AG20443 (cell line): ENCODE measurements at places on chromosomes 5 and 9.

DNA sequence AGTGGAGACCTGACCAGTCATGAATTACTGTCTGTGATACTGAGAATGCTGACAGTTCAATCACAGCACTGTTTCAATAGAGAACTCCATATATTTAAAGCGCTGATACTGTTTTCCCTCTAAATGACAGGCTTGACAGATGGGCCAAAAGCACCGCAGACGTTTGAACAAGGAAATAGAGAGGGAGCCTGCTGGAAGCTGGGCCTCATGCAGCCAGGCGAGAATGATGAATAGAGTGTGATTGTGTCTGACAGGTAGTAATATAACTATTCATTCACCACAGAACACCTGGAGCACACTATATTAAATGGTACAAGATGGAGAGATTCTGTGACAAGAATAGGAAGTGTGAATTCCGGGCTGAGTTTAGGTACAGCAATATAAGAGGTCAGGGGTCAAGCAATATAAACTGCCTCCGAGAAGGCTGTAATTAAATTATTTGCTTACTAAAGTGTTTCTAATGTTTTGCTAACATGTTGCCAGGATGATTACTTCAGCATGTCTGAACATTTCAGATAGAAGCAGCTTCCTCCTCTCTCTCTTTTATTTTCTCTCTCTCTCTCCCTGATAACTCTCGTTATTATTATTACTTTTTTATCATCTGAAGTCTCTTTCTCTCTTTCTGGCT lies 297.7 kb downstream of the CSNK1G3 start:
- DNase-seq: no peak

DNA sequence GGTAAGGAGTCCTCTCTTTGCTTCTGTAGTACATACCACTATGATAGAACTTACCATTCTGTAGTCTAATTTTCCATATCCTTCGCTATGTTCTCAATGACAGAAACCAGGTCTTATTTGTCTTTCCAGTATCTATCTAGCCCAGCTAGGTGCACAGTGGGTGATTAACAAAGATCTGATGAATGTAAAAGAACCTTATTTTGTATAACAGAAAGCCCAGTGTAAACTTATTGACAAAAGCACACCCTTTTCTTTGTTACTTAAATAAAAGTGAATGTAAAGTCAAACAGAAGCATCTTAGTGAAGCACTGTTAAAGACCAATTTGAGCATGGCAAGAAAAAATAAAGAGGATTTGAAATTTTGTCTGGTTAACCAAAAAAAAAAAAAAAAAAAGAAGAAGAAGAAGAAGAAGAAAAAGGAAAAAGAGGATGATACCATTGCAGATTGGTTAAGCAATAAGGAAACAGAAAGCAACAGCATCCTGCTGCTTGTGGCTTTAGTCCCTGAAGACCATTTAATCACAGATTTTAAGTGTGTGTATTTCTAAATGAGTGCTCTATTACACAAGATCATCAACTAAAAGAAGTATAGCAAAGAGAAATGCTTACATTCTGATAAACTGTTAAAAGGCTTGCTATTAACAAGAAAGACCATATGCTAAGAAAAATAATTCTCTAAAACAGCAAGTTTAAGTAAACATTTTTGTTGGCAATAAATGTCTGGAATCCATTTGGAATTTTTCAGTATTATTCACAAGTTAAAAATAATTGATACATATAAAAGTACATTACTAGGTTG lies 21.2 kb downstream of the MEGF9 start:
- peak; percentile 58 for DNase-seq

DNA sequence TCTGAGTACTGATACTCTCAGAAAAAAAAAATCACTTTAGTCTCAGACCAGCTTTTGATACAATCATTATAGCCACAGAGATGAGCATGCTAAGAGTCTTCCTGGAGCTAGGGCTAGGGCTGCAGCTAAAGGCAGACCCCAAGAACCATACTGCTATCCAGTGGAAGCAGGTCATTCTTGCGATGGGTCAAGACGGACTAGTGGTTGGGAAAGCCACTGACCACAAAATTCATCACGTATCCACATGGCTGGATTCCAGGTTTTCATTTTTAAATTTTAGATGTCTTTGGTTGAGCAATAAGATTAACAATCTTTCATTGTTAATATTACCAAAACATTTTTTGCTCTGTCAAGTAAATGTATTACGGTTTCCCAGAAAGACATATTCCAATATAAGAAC lies 598.1 kb downstream of the DNAH5 start:
- DNase-seq: no peak

DNA sequence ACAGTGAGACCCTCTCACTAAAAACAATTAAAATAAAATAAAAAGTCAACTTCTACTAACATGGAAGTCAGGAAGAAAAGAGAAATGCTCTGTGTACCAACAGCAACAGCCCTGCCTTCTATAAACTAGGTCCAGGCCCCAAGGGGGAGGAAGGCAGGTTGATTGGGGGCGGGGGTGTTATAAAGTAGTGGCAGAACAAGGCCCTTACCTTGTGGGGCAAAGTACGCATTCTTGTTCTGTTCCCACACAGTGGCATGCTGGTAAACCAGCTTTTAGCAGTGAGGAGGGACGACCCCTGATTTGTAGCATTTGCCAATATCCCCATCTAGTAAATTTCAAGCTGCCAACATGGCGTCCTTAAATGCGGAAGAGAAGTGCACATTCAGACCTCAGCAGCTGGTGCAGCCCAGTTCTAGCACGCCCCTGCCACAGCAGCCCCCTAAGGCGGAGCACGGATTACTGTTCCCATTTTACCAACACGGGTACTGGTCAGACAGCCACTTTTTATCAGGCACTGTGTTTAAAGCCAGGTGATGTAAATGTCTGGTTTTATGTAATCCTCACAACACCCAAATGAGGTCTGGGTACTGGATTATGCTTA lies 69.5 kb downstream of the GTF3C4 start:
- no peak for DNase-seq

DNA sequence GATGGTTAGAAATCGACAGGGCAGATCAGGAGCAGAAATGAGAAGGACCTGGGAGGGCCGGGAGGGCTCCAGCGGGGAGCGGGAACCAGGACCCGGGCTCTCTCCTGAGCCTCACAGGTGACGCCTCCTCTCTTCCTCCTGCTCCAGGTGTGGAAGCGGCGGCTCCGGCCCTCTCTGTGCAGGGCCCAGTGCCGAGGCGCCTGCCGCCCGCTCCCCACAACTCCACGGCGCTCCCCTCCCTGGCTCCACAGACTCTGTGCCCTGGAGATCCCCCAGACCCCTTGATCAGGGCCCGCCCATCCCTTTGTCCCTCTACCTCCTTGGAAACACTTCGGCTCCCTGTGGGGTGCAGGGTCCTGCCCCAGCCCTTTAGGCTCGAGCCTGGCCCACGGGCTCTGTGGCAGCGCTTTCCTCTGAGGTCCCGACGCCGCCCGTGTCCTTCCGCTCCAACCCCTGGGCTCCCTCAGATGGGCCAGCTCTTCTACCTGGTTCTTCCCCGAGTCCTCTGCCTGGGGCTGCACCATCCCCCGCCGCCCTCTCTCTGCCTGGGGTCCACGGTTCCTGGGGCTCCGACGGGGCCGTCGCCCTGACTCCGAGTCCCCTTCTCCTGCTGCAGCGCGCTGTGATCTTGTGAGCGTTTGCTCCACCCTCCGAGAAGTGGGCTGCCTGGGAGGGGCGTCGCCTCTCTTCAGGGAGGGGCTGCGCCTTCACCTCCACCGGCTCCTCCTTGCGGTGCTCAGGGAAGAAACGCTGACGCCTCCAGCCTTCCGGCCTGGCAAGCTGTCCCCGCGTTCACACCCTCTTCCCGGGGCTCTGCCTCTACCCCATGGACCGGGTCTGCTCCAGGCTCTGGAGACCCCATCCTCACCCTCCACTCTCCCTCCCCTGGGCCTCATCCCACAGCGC lies 22.4 kb upstream of the SLC6A3 start:
- DNase-seq: no peak

DNA sequence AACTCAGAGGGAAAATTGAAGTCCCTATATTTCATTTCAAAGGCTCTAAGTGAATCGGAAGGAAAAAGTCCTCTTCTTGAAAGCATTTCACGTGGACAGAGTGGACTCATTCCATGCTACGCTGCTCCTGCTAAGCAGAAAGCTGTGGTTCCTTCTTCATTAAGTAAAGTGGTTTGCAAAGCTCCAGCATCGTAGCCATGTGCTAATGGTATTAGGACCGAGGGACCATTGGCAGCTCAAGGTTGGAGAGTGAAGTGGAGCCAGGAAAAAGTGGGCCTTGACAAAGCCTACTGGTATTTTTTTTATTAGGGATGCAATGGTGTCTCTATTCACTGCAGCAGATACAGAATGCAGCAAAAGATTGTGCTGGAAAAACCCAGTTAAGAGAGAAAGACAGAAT lies 16.4 kb upstream of the SEMA4D start:
- no peak for DNase-seq

DNA sequence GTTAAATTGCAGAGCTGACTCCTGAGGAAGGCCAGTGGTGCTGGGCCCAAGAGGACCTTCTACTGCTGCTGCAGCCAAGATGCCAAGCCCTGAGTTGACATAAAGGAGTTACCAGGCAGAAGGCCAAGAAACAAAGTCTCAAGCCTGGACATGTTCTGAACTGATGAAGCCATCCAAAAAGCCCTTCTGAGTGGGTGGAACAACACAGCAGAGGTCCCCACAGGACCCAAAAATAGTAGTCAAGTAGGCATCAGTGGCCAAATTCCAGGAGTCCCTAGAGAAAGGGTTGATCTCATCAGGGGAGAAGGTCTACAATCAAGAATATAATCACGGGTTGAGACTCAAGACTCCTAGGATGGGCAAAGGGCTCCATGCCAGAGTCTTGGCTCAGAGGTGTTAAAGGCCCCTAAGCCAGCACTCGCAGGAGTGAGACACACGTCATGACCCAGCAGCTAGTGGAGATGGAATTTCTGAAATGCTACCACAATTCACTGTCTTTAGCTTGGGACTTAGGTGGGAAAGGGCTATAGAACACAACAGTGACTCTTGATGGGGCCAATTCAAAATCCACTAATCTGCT lies 119.7 kb downstream of the FANCC start:
- peak; percentile 60 for DNase-seq

DNA sequence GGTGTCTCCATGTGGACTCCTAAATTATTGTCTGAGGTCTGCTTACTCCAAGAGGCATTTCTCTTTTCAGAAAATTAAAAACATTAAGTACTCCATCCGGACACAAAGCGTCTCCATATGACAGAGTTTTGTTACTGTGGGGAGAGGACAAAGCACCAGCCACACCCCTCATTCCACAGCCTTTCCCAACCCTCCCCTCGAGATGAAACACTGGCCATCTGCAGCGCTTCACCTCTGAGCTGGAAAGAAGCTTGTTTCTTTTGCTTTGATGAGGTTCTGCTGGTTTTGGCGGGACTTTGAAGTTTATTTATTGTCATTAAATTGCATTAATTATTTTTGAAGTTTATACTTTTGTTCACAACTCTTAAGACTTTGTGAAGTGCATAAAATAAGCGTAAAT lies 27.6 kb upstream of the NKD2 start:
- DNase-seq: peak; percentile 82

DNA sequence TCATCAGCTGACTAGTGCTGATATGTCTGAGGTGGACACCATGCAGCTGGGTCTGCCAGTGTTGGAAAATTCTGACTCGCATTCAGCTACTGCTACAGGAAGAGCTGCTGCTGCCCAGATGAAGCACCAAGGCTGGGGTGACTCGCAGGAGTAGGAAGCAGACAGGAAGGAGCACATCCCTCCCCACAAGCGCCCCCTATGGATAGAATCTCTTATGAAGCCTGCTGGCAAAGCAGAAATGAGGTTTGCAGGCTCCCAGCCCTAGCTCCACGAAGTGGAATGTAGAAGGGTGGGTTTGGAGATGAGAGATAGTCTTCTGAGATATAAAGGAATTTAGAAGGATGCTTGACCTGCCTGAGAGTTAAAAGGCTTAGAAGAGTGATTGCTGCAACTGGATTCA lies 443.0 kb downstream of the ACTL7B start:
- DNase-seq: no peak

- DNase-seq: no peak
Observed at GRCh38 chr5:149748471-149749094, 18.5 kb downstream of the PPARGC1B start.

DNA sequence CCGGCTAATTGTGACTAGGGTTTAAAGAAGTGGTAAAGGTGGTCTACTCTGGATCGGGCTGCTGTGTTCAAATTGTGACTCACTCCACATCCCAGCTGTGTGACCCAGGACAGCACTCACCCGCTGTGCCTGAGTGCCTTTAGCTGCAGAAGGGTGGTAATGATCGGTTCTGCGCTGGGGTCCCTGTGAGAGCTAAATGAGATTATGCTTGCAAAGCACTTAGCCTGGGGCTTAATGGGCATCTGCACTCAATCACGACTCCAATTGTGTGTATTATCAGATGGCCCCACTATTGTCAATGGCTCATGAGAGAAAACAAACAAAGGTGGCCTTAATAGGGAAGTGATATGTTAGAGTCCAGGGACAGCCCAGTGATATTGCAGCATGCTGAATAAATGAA lies 25.1 kb upstream of the TBC1D2 start:
- no peak for DNase-seq

DNA sequence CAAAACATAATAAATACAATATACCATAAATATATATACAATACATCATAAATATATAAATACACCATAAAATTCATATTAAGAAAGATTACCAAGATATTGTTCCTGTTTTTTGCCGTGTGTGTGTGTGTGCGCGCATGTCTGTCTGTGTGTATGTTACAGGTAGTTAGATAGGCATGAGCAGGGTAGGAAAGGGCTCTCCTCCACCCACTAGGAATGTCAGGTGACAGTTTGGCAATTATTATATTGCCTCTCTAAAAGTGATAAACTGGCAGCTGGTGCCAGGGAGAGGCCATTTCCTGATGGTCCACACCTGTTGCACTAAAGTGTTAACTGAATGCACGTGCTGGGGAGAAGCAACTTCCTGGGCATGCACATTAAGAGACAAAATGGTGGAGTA lies 232.8 kb downstream of the ADAMTS6 start:
- no peak for DNase-seq

- no peak for DNase-seq
Observed at GRCh38 chr5:134446938-134447337, 35.3 kb upstream of the CDKN2AIPNL start.

GRCh38 chr9:97924386-97924785 lies 2.1 kb upstream of the TRMO start:
- no peak for DNase-seq

- no peak for DNase-seq
Observed at GRCh38 chr5:115423051-115423450, 121.5 kb downstream of the FEM1C start.

DNA sequence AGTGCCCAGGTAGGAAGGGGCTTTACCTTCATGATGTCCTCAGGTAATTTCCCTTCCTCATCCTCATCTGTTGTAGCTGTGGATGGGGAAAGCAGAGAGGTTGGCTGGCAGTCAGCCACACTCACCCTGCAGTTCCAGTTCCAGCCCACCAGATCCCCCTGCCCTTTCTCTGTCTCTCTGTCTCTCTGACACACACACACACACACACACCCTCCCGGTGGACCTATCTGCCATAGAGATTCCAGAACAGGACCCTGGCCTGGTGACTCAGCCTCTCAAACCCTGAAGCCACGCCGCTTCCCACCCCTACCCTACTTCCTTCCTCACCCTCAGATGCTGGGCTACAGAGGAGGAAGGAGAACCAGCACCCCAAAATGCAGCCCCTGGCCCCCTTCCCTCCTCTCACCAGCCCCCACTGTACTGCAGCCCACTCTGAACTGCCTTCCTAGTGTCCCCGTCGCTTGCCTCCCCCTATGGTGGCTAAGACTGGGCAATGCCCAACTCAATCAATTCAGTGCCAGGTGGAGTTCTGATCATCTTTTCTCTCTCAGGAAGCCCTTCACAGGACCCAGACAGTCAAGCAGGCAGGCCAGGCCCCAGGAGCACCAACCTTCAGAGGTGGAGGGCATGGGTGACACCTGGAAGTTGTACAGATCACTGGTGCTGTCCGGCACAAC lies 4.8 kb downstream of the IRF1 start:
- DNase-seq: no peak

GRCh38 chr5:147752033-147752432 lies 30.5 kb downstream of the JAKMIP2 start:
- no peak for DNase-seq
